ENCODE measurements at places on chromosomes 5 and 9.

DNA sequence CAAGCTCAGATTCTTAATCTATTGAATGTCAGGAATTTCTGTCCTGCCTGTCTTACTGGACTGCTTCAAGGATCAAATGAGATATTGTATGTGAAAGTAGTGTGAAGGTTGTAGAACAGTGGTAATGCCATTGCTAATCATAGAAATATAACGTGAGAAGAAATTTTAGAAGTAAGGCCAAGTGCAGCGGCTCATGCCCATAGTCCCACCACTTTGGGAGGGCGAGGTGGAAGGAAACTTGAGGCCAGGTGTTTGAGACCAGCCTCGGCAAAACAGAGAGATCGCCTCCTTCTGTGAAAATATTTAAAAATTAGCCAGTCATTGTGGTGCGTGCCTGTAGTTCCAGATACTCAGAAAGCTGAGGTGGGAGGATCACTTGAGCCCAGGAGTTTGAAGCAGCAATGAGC, 5.1 kb upstream of the HSPA5 start:
- no peak for DNase-seq

GRCh38 chr9:70962761-70963440, 158.5 kb downstream of the TRPM3 start:
- DNase-seq, result peak; percentile 27

DNA sequence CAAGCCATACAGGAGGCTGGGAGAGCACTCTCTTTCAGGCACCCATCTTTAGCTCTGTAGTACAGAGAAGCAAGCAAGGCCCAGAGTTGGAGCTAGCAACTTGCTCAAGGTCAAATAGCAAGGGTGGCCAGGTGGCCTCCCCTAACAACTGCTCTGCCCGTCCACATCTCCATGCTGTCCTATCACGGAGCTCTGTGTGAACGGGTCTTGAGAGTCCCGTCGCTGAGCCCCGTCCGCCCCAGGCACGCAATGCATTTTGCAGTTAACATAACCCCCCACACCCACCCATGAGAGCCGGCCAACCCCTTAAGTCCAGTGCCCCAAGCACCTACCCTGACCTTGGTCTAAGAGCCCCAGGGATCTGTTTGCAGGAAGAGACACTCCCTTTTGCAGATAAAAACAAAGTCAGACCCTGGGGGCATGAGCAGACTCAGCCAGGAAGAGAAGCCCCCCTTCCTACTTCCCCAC, 1.5 kb downstream of the RNF44 start:
- no peak for DNase-seq

DNA sequence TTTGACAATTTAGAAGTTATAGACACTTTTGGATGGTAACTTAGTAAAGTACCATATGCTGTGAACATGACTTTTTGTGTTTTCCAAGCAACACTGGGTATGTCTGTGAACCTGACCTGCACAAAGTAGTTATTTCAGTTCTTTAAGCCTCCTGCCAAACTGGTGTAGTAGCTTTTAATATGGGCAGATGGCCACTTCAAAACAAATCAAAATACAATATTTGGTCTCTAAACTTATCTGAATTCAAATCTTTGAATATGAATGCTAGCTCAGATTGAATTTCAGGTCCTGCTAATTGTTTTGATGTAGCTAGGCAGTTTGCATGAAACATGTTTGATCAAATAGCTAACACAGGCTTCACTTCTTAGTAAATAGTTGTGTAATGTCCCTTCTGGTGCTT, 1176.7 kb upstream of the CDH9 start:
- no peak for DNase-seq

GRCh38 chr5:109669991-109670706, 19.6 kb upstream of the MAN2A1 start:
- peak; percentile 18 for DNase-seq

DNA sequence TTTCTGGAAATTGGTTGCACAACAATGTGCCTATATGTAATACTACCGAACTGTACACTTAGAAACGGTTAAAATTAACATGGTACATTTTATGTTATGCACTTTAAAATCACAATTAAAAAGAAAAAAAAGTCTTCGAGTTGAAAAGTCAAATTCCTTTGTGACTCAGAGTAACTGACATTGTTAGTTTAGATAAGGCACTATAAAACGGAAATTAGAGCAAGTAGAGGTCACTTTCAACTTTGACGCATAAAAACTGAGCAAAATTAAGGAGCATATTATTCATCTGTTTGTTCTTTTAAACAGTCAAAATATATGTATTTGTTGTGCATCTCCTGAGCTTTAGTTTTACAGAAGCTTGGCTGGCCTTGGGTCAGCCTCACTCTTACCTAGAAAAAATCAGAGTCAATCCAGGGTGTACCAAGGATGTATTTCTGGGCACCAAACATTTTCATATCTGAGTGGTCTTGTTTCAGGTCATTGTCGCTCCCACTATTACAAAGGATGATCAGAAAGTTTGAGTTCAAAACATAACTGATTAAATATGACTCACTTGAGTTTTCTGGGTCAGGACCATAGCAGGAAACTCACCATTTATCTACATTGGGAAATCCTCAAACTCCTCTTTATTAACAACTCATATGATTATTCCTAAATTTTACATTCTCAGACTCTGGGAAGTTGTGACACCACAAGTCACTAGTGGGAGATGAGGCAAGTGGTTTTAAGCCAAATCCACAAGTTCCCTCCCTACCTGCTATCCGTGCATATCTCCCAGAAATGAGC, 160.6 kb downstream of the CCDC192 start:
- DNase-seq, result no peak

- DNase-seq, result no peak
Observed at GRCh38 chr5:158682631-158683030, 417.1 kb downstream of the EBF1 start.

DNA sequence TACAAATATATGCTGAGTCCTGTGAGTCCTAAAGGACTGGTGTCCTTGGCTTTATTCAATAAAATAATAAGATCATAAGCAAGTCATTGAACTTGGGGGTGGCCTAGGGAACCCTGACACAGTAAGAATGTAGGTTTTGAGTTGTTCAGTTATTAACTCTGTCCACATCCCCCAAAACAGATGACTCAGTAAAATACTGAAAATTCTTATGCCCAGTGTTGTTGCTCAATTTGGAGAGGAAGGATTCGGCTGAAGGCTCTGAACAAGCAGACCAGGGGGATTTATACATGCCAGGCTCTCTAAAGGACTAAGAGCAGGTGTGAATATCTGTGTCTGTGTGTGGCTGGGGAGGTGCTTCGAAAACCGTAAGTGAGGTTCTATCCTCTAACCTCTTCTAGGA, 173.7 kb downstream of the RMI1 start:
- no peak for DNase-seq

DNA sequence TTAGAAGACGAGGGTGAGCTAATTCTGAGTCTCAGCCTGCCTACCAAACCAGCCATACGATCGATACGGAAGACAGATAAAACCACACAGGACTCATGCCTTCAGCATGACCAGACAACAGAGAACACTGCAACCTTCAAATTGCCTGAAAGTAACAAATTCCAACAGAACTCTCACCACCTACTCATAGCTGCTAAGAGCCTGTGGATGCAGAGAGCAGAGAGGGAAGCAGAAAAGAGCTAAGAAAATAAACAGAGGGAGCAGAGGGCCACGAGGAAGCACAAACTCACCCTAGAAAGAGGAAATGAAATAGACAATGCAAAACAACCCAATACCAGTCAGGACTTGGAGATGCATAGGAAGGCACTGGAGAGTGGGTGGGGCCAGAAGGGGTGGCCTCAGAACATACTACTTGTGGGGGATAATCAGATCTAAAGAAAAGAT, 86.7 kb upstream of the TAS2R1 start:
- no peak for DNase-seq

DNA sequence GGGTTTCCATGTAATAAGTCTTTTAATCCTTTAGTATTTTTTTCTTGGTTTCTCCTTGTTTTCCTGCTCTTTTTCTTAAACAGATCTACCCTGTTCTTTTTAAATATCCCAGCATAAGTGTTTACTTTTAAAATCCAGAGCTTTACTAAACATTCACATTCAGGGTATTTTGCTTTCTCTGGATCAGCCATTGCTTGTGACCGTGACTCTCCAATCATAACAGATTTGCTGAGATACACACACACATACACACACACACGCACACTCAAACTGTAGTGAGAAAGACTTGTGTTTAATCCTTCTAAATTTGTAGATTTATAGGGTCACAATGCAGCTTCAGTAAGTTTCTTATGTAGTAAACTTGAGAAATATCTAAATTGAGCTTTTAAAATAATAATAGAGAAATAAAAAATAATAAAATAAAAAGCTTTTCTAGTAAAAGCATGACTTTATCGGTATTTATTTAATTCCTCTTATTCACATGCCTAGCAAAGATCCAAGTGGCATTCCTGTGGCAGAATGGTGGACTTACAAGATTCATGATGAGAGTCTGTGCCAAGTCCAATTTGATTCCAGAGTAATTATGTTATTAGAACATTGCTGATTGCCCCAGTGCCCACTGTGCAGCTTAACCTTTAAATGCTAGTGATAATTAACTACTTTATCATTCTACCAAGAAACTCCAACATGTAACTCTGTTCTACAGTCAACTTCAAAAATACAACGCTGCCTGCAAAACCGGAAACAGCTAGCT, 129.0 kb downstream of the TLE4 start:
- peak; percentile 49 for DNase-seq

DNA sequence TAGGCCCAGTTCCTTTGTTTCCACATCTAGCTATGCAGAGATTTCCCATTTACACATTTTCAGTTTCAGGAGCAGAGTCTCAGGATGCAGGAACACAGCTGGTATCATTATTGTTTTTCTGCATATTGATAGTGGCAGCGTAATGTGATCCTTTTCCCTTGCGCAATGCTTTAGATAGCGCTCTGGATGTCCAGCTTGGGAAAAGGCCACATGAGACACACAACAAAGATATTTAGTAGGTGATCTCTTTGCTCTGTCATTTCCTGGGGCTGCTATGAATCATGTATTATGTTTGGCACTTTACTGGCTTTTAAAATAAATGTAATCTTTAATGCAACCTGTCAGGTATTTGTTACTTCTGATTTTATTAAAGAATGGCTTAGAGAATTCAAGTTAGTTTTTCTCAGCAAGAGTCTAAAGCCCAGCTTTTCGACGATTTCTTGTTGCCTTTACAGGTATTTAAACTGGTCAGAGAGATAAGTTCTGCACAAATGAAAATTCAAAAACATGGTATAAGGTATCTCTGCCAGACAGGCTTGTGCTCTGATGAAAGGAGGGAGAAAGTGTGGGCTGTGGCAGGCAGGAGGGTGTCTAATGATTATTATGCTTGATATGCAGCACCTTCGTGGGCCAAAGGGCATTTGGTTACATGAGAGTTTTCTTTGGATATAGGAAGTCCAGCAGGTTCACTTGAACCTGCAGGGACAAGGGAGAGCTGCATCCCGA, 42.2 kb downstream of the PTTG1 start:
- no peak for DNase-seq

DNA sequence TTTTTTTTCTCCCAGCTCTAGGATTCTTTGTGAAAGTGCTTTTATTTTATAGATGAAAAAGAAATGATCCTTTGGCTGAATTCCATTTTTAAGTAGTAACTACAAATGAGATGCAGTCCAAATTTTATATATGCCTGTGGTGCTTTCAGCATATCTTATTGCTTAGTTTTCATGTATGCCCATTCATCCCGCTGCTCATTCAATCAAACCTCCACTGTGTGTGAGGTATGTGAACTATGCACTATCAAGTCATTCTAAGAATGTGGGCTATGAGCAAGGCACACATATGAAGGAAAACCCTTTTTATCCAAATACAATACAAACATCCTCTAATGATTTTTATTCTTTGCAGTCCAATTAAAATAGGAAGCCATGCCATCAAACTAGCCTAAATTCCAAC, 1069.1 kb upstream of the DMAC1 start:
- DNase-seq, result no peak

GRCh38 chr5:8943301-8943700, 602.6 kb downstream of the SEMA5A start:
- no peak for DNase-seq

DNA sequence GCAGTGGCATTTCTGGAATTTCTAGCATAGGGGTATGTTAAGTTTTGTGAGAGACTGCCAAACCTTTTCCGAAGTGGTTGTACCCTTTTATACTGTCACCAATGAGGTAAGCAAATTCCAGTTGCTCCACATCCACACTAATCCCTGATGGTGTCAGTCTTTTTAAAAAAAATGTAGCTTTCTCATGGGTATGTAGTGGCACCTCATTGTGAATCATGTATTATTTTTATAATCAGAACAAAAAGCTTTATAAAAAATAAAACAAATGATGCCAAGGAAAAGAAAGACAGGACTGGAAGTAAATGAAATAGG, 93.4 kb upstream of the CLINT1 start:
- no peak for DNase-seq

DNA sequence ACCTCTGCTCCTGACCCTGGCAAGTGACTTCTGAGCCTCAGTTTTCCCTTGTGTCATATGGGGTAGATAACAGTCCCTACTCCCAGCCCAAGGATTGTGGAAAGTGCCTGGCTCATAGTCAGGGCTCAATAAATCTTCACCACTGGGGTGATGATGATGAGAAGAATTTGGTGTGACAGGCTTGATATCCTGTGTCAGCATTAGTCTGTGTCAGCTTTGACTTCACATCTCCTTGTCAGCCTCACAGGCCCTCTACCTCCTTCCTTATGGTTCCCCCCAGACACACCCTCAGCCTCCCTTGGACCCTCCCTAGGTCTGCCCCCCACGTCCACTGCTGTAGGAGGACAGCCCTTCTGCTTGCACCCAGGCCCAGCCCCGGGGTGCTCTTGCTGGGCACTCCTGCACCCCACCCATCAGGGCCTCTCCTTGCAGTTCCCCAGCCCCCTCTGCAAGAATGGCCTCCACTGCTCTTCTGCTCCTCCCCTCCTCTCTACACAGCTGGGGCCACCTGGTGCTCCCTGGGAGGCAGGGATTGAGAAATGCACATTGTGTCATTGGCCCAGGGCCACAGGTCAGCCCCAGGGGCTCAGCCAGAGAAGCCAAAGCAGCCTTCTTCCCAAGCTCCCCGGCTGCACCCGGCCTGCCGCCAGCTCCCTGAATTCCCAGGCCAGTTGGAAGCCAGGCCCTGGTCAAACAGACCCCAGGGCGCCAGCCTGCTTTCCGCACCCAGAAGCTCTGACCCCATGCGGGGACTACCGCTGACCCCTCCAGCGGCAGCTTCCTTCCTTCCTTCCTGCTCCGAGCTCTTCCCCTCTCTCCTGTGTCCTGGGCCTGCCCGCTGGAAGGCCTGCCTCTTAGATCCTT, 7.7 kb downstream of the FGFR4 start:
- no peak for DNase-seq

Data from NCI-H1105 treated with DMSO at 0.1 percent for 48 hours (cell line).